T47D (cell line): ENCODE measurements at places on chromosomes 6 and 20.

GRCh38 chr6:134295953-134296553, 21.9 kb downstream of the SGK1 start:
- DNase-seq = no peak

DNA sequence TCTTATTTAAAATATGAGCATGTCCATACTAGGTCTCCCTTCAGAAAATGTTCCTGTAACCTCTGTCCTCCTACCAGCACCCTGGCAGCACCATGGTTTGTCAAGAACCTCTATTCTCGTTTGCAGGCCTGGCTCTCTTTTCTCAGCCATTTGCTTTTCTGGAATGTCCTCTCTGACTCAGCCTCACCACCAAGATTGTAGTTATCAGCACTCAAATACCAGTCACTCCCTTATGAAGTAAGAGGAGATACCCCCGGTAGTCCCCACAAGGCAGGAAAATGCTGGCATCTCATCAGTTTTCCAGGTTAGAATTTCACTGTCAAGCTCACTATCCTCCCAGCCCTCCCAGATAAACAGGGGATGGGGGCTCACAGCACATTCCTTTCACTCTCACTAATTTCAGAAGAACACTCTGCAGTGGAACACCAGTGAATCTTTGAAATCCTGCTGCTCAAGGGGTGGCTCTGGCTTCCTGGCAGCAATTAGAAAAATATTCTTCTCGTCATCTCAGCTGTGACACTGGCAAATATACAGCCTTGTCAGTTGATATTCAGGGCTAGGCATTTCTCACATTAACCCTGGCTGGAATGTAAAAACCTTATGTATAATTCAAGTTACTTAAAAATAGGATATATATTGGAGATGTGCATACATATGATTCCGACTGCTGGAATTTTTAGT, 129.2 kb downstream of the TBX18 start:
- no peak for DNase-seq

DNA sequence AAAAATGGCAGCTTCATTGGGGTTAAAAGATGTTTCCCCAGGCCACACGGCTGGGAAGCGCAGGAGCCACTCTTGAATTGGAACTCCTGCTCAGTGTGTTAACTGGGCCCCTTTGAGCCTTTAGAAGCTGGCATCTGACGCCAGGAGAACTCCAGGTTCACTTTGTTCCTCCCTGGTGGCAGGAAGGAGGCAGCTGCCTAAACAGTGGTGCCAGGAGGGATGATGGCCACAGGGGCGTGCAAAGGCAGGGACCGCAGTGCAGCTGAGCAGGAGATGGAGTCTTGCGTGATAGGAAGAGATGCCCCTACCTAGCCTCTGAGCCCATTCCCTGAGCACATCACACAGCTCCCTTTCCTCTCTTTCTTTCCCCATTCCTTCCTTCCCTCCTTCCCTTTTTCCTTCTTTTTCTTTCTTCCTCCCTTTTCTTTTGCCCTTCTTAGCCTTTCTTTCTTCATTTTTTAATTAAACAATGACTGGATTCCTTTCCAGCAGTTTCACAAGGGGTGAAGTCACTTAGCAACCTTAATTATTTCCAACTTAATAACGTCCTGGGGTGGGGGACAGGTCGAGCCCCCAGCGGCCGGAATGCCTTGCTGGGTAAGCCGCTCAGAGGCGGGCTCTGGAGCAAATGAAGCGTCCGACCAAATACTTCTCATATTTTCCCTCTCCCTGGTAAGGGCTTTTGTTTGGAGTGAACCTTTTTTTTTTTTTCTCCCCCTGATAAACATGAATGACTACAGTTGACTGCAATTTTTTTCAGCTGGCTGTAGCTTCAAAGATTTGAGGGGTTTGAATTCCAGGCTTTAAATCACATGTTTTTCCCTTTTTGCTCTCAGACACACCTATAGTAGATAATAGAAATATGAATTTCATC, 20.8 kb upstream of the BMP7 start:
- DNase-seq = no peak

DNA sequence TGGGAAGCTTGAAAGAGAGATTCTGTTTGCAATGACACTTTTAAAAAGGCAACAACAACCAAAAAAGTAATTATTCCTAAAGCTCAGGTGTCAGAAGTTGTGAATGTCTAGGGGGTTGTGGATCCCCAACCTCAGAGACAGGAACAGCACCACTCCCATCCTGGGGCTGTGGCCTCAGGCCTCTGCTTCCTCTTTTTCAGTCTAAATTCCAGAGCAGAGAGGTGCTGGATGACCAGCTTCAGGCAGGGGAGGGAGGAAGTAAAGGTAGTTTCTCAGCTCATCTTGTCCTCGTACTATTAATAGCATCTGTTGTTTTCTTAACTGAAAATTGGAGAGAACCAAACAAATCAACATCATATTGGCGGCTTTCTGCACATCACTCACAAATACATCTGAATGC, 8.3 kb downstream of the NT5E start:
- no peak for DNase-seq

GRCh38 chr6:155213611-155214372, 50.0 kb upstream of the CLDN20 start:
- no peak for DNase-seq

- DNase-seq = no peak
Measured at GRCh38 chr6:150732765-150733539, 132.6 kb upstream of the MTHFD1L start.

DNA sequence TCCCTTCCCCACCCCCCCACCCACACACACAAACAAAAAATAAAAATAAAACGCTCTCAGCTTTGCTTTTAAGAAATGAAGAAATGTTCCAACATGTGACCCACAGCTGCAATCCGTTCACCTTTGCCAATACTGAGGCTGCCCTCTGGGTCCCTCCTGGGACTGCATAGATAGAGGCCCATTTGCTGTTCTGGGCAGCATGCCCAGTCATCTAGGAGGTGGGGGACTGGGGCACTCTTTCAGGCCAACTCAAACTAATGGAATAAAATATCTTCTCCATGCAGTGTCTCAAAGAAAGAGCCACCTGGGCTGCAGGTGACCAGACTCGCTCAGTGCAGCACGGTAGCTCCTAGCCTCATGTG, 79.9 kb downstream of the SLC22A3 start:
- no peak for DNase-seq

GRCh38 chr6:36443471-36444428, 950 bp downstream of the KCTD20 start:
- DNase-seq = peak; percentile 65

- no peak for DNase-seq
Measured at GRCh38 chr20:4812216-4812615, 90.5 kb downstream of the PRND start.

DNA sequence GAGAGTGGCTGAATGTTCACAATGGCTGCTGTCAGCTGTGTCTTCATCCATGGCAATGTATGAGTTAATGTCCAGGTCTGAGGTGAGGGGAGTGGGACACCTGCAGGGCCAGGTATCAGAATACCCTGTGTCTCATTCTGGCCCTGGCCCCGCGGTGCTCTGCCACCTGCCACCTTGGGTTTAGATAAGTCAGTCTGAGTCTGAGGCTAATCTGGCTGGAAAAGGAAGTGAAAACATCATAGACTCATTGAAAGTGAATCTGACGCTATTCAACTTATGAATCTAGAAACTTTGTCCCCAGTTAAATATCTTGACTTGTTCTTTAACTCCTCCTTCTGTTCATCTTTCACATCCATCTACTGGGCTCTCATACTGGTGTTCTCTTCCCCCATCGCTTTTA, 267.1 kb upstream of the JAG1 start:
- no peak for DNase-seq

GRCh38 chr6:145428706-145429105, 306.6 kb downstream of the EPM2A start:
- DNase-seq = no peak

DNA sequence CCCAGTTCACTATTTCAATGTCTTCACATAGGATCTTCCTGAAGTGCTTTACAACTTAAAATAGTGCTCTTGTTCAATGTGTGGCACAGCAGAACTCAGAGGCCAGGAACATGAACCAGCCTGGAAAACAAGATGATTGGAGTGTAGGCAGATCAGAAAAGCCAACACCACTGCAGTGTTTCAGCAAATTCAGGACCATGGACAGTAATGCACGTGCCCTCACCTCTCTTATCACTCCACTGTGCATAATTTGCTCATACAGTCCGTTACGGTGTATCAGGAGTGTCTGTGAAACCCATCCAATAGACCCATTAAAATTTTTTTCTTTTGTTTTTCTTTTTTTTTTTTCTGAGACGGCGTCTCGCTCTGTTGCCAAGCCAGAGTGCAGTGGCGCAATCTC, 27.6 kb upstream of the HACE1 start:
- DNase-seq = peak; percentile 13

- DNase-seq = no peak
Measured at GRCh38 chr20:5923493-5923892, 26.8 kb downstream of the TRMT6 start.

GRCh38 chr6:46048646-46049297, 33.1 kb upstream of the CLIC5 start:
- no peak for DNase-seq

- DNase-seq = no peak
Measured at GRCh38 chr6:165685302-165685701, 22.3 kb upstream of the PDE10A start.

DNA sequence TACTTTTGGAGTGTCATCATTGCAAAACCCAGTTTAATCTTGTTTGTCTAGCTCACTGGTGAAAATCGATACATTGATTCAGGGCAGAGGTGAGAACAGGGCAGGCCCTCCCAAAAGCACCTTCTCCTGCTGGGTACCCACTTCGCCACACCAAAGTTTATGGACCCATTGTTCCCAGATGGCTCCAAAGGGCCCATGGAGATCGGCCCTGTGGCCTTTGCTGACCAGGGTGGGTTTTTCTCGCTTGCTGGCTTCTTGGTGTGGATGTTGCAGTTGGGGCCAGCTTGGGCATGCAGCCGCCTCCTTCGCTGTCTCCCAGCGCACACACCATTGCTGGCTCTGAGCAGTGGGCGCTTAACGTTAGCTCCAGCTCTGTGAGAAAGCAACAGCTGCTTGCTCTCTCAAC, 178.1 kb upstream of the PDE10A start:
- no peak for DNase-seq

- DNase-seq = no peak
Measured at GRCh38 chr6:165585060-165585459, 78.0 kb downstream of the PDE10A start.
